ENCODE measurements at places on chromosomes 11 and 22.
A peak's percentile ranks its signal among the peaks of the same experiment; 100 is the strongest.

GRCh38 chr22:47139013-47139789 lies 376.8 kb downstream of the TBC1D22A start:
- DNase-seq: no peak

DNA sequence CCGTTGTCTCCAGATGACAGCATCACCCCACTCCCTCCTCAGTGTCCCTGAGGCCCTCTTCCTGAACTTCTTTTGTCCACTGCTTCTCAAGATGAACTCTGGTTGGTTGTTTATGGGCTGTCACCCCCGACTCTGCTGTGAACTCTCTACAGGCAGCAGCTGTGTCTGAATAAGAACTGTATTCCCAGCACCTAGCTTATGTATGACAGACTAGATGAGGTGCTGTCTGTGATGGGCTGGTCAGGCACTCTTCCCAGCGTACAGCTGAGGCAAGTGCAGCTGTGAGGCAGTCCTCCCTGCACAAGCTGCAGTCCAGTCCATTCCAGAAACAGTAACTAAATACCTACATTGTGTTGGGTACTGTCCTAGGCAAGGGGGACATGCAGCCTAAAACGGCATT lies 111.4 kb upstream of the PITPNB start:
- no peak for DNase-seq

GRCh38 chr11:30508594-30508993 lies 77.6 kb downstream of the MPPED2 start:
- DNase-seq: no peak

- DNase-seq: no peak
Measured at GRCh38 chr11:70423523-70424505, 25.5 kb downstream of the CTTN start.

GRCh38 chr11:121711236-121711635 lies 258.5 kb upstream of the SORL1-AS1 start:
- DNase-seq: no peak

GRCh38 chr11:86184728-86185380 lies 59.7 kb upstream of the EED start:
- DNase-seq: no peak

DNA sequence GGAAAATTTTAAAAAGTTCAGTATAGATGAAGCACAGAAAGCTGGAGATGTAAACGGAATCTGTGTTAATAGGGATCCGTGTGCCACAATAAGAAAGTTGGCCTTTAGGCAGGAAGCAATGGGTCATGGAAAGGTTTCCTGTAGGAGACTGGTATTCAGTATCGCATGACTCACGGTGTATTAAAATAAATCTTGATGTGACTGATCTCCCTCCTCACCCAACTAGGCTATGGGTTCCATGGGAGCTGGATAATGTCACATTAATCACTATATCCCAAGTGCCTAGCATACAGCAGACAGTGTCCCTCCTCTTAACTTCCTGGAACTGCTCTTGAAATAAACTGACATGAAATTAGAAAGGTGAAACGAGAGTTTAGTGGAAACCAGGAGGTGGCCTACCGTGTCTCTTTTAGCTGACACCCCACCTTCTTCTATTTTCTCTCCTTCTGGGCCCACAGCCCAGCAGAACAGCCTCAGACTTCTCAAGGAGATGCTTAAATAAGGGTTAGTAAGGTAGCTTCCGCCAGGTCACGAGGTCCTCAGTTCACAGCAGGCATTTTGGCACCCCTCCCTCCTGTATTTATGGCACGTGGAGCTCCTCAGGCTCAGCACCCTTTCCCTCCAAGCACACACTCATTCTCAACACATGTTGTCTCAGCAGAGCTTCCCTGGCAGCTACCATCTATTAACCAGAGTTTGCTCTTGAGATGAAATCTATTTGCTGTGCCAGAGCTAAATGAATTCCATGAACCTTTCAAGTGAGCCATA lies 118.8 kb downstream of the NXPE2 start:
- no peak for DNase-seq

DNA sequence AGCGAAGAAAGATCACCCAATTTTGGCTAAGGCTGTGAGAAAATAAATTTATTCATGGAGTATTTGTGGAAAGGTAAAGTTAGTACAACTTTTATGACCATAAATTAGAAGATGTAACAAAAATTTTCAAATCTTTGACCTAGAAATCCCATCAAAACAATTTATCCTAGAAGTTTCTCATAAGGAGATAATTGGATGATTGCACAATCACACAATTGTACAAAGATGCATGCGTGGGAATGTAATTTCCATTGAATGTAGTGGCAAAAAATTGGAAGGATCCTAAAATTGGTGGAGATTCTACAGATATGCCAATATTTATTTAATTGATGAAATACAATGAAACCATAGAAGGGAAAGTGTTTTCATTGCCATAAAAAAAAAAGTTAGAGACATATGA lies 11.6 kb downstream of the SRPRA start:
- DNase-seq: no peak

DNA sequence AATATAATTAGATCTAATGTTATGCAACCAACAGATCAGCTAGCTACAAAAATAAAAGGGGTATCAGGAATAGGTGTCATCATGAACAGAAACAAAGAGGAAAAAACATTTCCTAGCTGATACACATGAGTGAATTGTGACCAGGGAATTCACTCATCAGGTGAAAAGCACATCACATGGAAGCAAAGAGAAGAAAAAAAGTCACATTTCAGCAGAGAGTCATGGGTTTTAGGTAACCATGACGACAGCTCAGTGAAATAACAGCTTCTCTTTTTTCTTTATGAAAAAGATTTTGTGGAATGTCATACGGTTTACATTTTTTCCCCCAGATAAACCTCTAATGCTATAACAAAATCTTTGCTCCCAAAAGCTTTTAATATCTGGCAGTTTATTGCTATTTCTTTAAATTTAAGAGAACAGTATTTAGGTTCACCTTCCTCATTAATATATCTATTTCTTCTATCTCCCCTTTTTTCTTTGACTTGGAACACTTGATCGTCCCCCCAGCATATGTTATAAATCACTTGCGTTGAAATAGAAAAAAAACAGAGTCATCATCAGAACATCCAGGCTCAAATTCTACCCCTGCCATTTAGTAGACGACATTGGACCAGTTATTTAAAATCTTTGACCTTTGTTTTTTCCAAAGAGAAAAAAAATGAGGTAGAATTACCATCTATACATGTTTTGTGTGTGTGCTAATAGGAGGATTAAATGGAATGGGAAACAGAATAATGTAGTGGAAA lies 5.3 kb downstream of the TYR start:
- no peak for DNase-seq

- no peak for DNase-seq
Measured at GRCh38 chr11:73945396-73945795, 5.4 kb upstream of the DNAJB13 start.

- no peak for DNase-seq
Measured at GRCh38 chr11:62770778-62771143, 435 bp upstream of the TAF6L start.

DNA sequence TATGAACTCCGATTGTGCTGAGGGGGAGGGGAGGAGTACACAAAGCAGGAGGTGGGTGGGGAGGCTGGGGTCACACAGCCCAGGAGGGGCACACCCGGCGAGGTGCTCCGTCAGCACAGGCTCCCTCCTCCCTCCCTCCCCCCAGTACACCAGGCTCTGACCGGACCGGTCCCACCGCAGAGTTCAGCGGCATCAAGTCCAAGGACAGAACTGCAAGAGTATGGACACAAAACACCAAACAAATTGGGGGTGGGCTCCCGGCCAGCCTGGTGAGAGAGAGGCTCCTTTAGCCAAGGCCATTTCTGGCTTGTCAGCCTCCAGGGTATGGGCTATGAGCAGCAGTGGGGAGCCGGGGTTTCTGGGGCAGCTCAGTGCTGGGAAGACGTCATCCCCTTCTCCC lies 68.3 kb downstream of the ST3GAL4 start:
- no peak for DNase-seq

GRCh38 chr11:133197425-133197824 lies 334.9 kb downstream of the OPCML start:
- no peak for DNase-seq

- no peak for DNase-seq
Measured at GRCh38 chr11:121132211-121132976, 31.4 kb downstream of the TECTA start.

DNA sequence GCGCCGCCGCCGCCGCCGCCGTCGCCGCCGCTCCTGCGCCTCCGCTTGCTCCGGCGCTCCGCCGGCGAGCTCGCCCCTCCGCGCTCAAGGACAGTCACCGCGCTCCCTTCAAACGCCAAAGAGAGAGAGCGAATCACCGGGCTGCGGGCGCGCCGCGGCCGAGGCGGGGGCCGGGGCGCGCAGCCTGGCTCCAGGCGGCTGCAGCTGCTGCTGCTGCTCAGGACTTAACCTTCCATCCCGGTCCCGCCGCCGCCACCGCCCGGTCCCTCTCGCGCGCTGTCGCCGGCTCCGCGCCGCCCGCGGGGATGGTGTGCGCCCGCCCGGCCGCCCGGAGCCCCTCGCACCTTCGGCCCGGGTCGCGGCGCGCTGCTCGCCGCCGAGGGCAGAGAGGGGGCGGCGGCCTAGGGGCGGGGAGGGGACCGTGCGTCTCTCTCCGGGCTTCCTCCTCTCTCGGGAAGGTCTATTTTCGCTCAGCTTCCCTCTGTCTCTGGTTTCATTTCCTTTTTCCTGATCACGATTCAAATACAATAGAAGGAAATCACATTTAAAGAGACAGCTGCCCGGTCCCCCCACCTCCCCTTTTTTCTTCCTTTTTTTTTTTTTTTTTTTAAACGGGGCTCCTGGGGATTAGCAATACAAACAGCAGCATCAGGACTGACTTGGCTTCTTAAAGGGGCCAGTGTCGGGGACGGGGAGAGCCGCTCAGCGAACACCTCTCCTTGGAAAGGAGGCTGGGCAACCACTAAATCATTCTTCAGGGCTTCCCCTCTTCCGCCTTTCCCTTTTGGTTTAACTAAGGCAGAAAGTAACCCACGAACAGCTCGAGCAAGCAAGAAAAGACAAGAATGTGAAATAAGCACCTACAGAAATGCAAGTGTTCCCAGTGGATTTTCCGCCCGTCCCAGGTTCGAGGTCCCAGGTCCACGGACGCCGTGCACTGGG lies 22.1 kb downstream of the LMO2 start:
- DNase-seq: no peak

DNA sequence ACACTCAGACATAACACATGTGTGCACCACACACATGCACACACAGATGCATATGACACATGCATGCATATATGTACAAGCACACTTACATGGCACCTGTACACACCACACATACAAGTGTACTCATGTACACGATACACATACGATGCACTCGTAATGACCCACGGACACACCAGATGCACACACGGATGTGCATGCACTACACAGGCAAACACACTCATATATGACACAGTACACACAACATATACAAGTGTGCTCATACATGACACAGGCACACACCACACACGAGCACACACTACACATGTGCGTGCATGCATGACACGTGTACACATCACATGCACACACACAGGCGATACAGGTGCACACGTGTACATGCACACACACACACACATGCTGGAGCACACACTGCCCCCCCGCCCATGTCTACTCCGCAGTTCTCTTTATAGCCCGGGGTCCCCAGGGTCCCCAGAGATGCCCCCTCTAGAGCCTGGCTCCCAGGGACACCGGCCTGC lies 4.8 kb upstream of the TH start:
- no peak for DNase-seq

DNA sequence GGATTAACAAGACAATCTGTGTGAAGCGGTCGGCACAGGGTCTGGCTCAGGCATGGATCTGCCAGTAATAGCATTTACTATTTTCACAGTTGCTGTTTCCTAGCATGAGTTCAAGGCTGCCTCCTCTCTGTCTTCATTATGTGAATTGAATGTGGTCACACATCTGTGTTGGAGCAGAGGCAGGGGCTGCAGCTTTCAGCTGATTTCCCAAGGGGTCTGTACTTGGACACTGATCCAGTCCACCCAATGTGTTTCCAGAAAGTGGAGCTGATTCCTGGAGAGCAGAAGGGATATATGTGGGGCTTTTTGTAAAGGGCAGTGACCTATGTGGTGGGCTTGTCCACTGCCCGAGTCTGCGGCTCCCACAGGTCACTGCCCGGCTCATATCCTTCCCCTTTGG lies 3.5 kb upstream of the CELSR1 start:
- no peak for DNase-seq

GRCh38 chr22:46500201-46500600 lies 37.2 kb downstream of the CELSR1 start:
- no peak for DNase-seq

GRCh38 chr11:118264569-118265465 lies 720 bp upstream of the MPZL2 start:
- no peak for DNase-seq

- DNase-seq: no peak
Measured at GRCh38 chr11:84812471-84812969, 814.6 kb downstream of the DLG2 start.

DNA sequence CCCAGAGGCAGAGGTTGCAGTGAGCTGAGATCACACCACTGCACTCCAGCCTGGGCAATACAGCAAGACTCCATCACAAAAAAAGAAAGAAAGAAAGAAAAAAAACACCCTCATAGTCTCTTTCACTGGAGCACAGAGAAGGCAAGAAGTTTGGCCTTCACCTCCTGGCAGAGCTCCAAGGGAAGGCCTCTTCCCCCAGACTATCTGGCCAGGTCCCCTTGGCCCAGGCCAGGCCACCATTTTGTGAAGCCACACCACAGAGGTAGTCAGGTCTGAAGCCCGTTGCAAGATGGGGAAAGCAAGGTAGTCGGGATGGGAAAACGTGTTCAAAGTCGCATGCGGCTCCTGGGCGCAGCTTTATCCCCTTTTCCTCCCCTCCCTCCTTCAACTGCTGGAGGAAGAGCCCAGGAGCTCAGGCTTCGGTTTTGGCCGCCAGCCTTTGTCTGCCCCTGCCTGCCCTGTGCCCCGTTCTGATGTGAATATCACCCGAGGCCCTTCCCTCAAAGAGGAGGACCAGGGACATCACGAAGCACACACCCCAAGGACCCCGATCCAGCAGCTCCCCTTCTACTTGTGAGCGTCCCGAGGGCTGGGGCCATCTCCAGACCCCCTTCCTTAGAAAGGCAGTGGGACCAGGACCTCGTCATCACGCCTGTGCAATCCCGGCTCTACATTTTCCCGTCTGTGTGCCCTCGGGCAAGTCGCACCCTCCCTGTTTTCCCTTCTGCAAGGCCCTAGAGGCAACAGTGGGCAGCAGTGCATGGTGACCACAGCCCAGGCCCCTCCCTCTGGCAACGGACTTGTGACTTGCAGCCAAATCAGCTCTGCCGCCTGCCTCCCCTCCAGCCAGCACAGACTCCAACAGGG lies 17.7 kb downstream of the CABP7 start:
- DNase-seq: no peak

GRCh38 chr22:40560551-40560950 lies 76.0 kb downstream of the MRTFA start:
- DNase-seq: no peak

GRCh38 chr11:65992056-65992455 lies 9.9 kb downstream of the EIF1AD start:
- no peak for DNase-seq

GRCh38 chr11:75298191-75298975 lies 53.1 kb downstream of the ARRB1 start:
- no peak for DNase-seq

GRCh38 chr11:73393479-73394415 lies 17.5 kb downstream of the RELT start:
- peak; percentile 20 for DNase-seq

GRCh38 chr11:100445231-100445735 lies 241.8 kb upstream of the ARHGAP42 start:
- DNase-seq: no peak

Measured in T-helper 22 cell (primary cell).